WTC11 (cell line): ENCODE measurements at places on chromosomes 13 and 19. TPM values are rescaled to one million over a fixed set of nuclear protein-coding genes. Genes with fewer than 3 reads are reported as not detected.

RAB3D gene
- total RNA-seq, result 18.9 to 27.8 TPM (median 27.0 TPM) in 3 replicates

SYT5 gene
- total RNA-seq, result 0.77 to 2.5 TPM (median 1.1 TPM) in 3 replicates

GRCh38 chr13:42735010-42735409, 46.4 kb upstream of the FAM216B start:
- DNase-seq, result no peak

DNA sequence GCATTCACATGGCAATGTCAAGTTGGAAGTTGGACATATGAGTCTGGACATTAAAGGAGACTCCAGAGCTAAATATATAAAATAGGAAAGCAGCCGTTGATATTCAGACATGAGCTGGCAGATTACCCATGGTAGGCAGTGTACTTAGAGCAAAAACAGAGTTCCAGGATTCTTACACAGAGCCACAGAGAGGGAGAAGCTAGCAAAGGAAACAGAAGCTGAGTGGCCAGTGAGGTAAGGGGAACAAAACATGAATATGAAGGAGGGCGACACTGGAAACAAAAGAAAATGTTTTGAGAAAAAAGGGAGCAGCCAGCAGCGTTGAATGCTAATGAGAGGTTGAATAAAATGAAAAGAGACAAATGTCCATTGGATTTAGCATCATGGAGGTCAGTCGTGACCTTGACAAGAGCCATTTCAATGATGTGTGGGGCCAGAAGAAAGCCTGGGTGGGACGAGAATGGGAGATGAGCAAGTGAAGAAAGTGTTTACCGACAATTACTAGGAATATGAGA, 198.4 kb downstream of the POU4F1 start:
- no peak for DNase-seq

SIGLEC11 gene
- total RNA-seq, result not detected in 3 replicates

SIGLEC14 gene
- not detected in 3 replicates for total RNA-seq

- DNase-seq, result peak; percentile 44
These were observed 256 bp downstream of the MICOS13 start for GRCh38 chr19:5680084-5680436.

MISP3 gene
- total RNA-seq, result 2.4 to 3.4 TPM (median 3.2 TPM) in 3 replicates

DNA sequence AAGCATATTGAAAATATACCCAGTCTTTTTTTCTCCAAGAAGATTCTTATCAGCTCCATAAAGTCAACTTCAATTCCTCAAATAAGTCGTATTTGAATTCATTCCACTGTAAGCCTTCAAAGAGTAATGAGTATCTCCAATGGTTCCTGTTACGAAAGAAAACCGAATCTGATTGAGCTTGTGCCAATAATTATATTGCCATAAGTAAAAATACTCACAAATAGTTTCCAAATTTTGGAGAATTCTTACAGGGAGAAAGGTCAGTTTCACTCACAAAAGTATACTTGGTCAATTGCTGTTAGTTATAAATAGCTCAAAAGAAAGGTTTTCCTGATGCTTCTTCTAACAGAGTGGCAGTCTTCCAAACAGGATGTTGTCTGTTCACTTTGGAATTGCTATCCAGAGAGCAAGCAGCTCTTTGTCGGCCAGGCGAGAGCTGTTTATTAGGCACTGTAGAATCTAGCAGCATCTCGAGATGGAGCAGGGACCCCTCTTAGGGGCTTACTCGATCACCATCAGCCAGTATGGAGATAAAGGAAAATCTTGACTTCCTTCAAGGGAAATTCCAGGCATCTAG, 13.5 kb downstream of the ERICH4 start:
- no peak for DNase-seq

DNA sequence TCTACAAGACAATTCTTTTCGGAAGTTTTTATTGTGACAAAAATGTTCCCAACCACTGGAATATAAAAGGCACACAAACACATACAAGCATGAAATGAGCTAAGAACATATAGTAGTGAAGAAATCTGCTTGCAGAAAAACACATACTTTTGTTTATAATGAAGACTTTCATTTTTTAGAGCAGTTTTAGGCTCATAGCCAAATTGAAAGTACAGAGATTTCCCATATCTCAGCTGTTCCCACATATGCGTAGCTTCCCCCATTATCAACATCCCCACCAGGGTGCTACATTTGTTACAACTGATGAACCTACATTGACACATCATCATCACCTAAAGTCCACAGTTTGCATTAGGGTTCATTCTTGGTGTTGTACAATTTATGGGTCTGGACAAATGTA, 249.4 kb downstream of the KCTD12 start:
- no peak for DNase-seq

- DNase-seq, result no peak
These were observed 48.0 kb upstream of the ABCC4 start for GRCh38 chr13:95349267-95349666.

DNA sequence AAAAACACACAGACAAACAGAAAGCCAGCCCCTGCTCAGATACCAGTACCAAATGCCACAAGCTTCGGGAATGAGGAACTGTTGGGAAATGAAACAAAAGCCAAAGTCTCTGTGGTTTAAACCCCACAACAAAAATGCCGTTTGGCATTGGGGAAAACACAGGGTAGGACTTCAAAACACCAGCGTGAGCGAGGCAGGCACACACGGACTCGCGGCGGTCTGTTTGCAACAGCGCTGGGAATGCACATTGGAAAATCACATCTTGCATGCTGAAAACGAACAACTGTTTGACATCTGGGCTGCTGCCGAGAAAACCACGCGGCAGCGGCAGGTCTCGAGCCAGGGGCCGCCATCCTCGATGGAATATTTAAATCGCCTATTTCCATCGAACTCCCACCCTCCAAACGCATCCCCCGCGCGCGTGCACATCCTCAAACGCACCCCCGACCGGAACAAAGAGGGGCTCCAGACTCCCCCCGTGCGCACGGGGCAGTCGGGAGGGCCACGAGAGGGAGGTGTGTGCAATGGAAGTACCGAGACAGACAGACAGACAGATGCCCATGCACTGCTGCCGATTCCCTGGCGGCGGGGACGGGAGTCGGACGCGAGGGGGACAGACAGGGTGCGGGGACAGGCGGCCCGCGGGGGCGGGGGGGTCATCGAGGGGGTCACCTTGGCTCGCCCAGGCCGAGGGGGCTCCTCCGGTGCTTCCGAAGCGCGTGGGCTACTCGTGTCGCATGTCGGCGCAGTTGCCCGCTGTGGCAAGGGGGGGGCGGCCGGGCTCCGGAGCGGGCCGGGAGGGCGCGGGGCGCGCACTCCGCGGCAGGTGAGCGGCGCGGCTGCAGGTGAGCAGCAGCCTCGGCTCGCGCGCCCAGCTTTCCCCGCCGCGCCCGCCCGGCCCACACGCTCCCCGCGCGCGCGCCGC, at the start of gene GPR12:
Gene GPR12, minus strand, starts transcription at position 880 of the 925 bp plus-strand sequence. CDS start 959 bp downstream, outside the sequence.
- DNase-seq, result peak; percentile 16

LILRB1 gene
- total RNA-seq, result 0.09 TPM in 1 of 3 replicates, not detected in the others

DNA sequence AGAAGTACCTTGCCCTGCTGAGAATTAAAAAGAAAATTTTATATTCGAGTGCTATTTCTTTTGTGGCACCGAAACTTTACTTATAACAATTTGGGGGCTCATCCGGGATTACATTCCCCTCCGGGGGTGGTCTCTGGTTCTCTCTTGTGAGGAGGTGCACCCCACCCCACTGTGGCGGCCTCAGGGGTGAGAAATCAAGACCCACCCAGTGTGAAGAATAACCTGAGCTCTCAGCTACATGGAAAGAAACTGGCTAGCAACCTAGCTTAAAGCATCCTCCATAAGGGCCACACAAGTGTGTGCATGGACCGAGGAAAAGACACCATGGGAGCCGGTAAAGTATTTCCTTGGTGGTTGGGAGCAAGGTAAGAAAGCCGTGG, 50.9 kb upstream of the ANKRD10 start:
- no peak for DNase-seq

GPC6 gene
- 19.5 to 24.3 TPM (median 24.2 TPM) in 3 replicates for total RNA-seq

DNA sequence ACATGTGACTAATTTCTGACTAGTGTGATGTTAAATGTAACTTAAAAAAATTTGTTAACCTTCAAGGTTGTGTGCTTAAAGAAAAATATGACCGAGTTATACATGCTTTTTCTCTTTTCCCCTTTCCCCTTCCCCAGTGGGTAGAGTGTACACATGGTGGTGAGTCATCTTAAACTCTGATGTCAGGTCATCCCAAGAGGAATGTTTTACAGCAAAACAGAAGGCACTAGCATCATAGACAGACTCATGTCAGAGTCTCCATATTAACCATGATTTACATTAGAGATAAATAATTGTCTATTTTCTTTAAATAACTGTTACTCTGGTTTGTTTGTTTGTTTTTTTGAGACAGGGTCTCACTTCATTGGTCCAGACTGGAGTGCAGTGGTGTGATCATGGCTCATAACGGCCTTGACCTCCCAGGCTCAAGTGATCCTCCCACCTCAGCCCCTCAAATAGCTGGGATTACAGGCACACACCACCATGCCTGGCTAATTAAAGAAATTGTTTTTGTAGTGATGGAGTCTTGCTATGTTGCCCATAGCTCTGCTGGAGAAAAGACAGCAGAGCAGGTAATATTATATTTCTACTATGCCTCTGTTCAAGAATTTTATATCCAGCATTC, 160.4 kb upstream of the PCDH9 start:
- no peak for DNase-seq
